ENCODE measurements at places on chromosomes 7 and 10.

GRCh38 chr7:114689406-114689805 is 232.5 kb upstream of the MDFIC start:
- no peak for DNase-seq

DNA sequence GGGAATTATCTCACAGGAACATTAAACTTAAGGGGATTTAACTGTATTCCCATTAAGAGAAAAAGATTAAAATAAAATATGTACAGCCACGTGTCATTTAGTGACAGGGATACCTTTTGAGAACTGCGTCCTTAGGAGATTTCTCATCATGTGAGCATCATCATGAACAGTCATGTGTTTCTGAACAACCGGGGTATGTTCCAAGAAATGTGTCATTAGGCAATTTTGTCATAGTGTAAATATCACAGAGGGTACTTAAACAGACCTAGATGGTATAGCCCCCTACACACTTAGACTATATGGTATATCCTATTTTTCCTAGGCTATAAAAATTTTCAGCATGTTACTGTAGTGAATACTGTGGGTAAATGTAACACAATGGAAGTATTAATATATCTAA is 840.3 kb downstream of the CNTNAP2 start:
- DNase-seq: peak; percentile 38

GRCh38 chr10:72175149-72175548 is 40.7 kb upstream of the ANAPC16 start:
- DNase-seq: no peak

DNA sequence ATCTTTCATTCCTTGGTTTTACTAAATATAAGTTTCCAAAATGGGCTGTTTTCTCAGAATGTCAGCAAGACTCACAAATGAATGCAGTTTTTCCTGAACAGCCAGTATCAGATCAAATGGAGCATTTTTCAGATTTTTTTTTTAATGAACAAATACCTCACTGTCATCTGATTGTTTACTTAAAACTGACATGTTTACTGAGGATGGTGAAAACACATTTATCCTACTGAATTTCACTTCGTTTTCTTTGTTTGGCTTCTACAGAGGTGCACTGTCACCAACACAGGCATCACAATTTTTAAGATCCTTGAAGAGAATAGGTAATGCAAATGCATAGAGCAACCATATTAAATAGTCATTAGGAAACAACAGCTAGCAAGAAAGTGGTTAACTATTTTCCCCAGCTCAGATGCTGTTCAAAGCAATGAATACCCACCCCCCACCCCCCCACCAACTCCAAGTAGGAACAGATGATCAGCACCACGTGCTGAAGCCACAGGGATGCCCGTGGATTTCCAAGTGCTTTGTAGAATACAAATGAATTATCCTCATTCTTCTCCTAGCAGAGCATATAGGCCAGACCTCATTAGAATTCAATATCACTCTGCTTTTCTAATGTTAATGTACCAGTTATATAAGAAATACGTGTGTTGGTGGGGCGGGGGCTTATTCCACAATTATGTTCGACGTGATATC is 205.9 kb downstream of the SKAP2 start:
- DNase-seq: peak; percentile 73

GRCh38 chr10:103154521-103155299 is 38.4 kb downstream of the NT5C2 start:
- DNase-seq: no peak

GRCh38 chr10:131155218-131155875 is 156.2 kb downstream of the TCERG1L start:
- no peak for DNase-seq

DNA sequence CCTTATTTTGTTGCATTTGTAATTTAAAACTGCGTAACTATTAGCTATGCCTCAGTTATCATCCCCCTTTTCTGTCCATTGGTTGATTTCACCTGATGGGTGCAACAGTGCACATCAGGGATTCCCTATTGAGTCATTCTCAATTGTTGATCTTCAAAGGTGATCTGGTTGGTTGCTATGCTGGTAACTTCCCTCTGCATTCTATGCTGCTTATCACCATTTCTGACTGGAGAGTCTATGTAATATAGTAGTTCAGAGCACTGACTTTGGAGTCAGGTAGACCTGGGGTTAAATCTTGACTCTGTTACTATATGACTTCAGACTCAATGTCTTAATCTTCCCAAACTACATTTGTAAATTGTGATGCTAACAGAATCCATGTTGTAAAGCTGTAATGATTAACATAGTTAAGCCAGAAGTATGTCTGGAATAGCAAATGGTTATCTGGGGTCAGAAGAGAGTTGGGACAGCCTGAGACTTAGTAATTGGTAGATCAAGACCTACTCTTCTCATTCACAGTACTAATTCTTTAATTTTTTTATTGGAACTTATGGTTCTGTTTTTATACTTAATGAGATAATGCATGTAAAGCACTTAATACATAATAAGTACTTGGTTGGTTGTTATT is 38.1 kb downstream of the EXOC6 start:
- no peak for DNase-seq

- no peak for DNase-seq
These were observed 11.1 kb downstream of the LRRC4 start for GRCh38 chr7:128020159-128020558.

GRCh38 chr7:138654616-138655015 is 46.5 kb downstream of the SVOPL start:
- no peak for DNase-seq

- DNase-seq: no peak
These were observed 121.3 kb downstream of the AVL9 start for GRCh38 chr7:32616625-32617024.

DNA sequence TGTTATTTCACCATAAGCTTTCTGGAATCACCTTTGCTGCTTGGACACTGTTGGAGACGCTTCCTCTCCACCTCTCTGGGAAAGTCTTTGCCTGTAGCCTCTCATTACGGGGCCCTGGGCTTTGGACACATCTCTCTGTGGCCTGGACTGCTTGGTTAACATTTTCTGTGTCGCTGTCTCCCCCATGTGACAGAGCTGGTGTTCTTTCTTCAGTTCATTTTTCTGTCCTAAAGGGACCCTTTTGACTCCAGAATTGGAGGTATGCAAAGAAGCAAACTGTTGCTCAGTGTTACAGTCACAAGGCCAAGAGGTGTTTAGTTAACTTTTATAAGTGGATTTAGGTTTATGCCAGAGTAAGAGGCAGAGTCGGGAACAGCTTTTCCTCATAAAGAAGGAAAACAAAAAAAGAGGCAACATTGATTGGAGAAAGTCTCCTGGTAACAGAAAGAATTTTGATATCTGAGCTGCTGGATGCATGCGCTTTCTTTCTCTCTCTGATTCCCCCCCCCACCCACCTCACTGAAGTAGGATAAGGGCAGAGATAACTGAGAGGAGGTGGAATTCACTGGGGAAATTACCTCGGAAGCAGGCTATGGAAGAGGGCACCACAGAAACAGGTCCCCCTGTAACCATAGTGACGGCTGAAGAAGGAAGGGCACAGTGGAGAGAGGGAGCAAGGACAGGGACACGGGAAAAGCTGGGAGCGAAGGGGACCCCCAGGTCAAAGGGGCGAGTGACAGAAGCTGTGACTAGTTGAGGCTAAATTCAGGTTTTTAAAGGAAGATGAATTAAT is 57.8 kb downstream of the LGI1 start:
- no peak for DNase-seq

GRCh38 chr10:101031796-101032636 is 982 bp downstream of the SFXN3 start:
- DNase-seq: peak; percentile 18

DNA sequence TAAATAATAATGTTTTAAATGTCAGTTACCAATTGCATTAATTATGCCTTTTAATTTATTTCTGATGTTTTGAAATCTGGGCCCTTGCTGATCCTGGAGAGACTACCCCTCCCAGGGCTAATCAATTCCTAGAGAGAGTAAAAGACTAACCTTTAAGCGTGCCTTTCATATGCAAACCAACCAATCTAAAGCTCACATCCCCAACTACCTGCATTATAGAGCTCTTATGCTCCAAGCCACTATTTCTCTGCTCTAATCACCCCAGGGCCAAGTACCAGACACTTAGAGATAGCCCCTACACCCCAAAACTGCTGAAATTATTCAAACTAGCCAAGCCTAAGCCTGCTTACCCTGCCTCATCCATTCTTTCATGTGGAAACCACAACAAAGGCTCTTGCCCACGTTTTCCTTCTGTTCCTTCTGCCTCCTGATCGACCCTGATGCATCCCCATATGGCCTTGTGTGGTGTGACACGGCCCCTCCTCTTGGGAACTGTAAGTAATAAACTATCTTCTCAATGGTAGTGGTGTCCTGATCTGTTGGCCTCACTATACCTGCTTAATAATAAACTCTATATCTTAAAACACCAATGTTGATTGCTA is 97.7 kb downstream of the HIBADH start:
- no peak for DNase-seq

Measured in NCI-H1694 (cell line).